ENCODE measurements at places on chromosomes 12 and 14. TPM values are rescaled to one million over a fixed set of nuclear protein-coding genes. Genes with fewer than 3 reads are reported as not detected.

- no peak for DNase-seq
Measured at GRCh38 chr14:56821805-56822610, 11.7 kb upstream of the OTX2 start.

- peak; percentile 58 for DNase-seq
Measured at GRCh38 chr14:90522571-90523191, 125.9 kb downstream of the CALM1 start.

- no peak for DNase-seq
Measured at GRCh38 chr12:4483885-4484823, 38.5 kb upstream of the FGF6 start.

DNA sequence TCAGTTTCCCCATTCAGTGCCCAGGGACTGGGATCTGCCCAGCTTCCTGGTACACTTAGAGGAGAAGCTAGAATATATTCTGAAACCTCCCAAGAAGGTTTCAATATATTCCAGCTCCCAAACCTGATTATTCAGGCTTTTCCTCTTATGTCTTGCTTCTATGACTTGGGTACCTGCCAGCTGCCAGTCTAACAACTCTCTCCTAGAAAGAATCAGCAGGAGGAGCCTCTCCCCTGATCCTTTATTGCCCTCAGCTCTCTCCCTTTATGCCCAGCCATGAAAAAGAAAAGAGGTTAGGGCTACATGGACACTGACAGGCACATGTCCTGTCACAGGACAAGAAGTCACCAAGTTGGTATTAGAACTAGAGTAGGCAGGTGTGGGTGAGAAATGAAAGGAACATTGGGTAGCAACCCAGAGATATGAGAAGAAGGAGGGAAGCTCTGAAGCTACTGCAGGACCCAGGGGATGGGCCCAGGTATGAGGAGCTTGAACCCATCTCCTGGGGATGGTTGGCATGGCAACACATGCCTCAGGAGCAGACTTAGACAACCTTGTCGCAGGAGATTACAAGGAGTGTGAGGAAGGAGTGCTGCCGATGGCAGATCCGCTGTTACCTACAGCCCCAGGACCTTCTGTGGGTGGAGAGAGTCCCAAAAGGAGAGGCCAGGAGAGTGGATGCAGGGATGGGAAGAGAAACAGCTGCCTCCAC, 2.0 kb upstream of the CACNB3 start:
- DNase-seq: peak; percentile 25

ACTR10 gene
- 74.3 TPM for total RNA-seq

FGF23 gene
- not detected for total RNA-seq

PLEKHG7 gene
- total RNA-seq: 0.17 TPM

Data from renal cortical epithelial cell (primary cell).